HS-5 (cell line): ENCODE measurements at places on chromosomes 11 and 22.
A peak's percentile ranks its signal among the peaks of the same experiment; 100 is the strongest.

- no peak for DNase-seq
Measured at GRCh38 chr11:95364324-95365295, 133.6 kb upstream of the SESN3 start.

DNA sequence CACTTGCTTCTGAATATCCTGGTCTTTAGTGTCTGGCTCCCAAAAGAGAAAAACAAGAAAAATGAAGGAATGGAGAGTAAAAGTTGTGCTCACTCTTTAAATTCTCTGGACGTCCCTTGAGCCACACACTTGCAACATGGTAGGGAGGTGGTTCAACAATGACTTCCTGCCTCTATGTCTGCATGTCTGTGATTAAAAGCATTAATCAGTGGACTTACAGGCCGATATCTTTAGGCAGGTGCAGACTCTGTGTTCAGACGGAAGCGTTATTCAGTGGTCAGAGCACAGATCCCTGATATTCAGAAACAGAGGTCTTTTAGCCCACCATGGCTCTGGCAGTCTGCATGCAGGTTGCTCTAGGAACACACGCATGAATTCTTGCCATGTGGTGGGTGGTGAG lies 1920.0 kb upstream of the RAG2 start:
- no peak for DNase-seq

DNA sequence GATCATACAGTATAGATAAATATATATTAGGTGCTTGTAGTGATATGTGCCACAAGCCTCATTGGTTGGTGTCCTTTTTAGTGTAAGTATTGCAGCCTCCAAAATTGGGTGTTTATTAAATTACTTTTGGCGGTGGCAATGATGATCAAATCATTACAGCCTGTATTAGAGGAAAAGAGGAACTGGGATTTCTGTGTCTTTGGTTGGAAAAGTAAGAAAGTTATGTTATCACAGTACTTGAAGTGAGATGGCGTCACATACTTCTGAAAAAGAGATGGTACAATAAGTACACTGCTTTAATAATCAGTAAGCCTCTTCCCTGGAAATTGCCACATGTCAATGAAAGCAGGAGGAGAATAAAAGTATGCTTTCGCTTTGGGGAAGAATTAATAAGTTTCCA lies 523 bp upstream of the MPZL3 start:
- no peak for DNase-seq

DNA sequence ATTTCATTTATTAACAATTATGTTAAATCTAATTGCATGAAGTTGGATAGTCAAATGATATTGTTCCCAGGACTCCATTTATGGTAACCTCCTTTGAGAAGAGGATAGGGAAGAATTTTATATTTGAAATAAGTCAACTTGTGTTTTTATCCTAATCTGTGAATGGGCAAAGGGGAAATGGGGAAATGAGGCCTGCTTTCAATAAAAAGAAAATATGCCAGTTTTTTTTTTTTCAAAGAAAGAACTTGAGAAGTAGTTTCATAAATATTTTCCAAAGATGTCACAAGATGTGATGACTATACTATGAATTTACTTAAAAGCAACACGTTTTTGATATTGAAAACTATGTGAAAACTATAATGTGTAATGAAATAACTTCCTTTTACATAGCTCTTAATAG lies 201.8 kb downstream of the TMEM135 start:
- no peak for DNase-seq

DNA sequence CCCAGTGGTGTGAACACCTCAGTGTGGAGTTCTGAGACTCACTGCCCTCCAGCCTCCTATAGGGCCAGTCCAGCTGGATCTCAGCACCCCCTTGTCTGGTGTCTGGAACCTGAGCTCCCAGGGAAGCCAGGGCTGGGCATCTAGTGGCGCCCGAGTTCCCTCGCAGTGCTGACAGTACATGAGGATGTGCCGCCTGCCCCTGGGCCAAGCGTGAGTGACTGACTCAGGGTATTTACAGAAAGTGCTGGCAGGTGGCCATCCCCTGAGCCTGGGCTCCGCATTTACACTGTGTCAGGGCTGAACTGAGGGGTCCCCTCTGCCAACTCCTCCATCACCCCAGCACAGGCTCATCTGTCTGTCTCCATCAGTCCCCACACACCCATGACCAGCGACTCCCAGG lies 185.3 kb downstream of the BRD1 start:
- DNase-seq = no peak

GRCh38 chr11:104688731-104689130 lies 209.5 kb downstream of the CASP12 start:
- DNase-seq = no peak

DNA sequence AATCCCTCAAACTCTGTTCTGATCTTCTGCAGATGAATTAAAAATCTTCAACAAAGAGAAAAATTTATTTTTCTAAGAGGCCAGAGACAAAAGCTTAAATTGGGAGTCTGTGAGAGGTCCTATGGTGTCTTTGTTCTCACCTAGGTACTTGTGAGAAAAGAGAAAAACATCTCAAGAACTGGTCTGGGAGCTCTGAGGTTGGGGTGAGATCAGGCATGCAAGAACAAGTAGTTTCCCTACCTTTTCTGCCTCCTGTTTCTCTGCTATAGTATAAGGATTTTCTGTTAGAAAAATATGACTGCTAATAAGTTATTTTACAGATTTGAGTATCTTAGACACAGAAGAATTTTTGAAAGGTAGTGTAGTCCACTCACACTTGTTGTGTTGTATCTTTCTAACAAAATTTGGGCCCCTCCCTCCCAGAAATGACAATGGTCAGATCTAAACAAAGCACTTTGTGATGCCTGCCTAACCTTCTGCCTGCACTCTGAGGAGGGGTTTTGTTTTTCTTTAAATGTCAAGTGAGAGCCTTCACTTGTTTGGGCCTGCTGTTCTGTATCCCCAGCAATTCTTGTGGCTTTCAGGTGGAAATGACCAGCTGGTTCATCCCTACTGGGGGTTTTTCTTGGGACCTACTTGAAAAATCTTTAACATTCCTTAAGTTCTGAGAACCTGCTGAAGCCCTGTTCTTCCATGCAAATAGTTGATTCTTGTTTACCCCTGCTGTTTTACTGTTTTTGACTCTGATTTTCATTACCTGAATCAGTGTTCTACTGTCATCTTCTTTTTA lies 13.6 kb upstream of the OR51S1 start:
- DNase-seq = no peak

DNA sequence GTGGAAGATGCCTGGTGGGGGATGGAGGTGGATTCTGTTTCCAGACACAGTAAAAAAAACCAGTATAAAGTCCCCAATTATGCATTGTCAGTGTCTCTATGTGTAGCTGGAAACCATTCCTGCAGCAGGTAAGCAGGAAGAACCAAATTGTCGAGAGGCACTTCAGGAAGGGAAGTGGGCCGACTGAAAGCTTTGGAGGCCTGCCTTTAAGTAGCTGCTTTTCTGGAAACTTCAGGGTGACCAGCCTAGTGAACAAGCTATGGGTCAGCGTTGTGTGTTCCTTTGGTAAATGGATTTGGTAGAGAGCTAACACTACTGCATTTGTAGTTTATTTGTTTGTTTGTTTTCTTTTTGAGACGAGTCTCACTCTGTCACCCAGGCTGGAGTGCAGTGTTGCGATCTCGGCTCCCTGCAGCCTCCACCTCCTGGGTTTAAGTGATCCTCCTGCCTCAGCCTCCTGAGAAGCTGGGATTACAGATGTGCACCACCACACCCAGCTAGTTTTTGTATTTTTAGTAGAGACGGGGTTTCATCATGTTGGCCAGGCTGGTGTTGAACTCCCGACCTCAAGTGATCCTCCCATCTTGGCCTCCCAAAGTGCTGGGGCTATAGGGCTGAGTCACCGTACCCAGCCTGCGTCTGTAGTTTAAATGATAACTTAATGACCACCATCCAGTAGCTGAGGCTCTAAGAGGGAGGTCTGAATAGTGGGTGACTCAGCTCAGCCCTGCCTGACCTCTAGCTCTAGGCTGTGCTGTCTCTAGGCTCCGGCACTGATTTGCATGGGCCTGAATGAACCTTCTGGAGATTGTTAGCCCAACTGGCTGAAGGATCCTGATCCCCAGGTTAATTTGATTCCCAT lies 12.8 kb downstream of the PTPRJ start:
- DNase-seq = peak; percentile 64

DNA sequence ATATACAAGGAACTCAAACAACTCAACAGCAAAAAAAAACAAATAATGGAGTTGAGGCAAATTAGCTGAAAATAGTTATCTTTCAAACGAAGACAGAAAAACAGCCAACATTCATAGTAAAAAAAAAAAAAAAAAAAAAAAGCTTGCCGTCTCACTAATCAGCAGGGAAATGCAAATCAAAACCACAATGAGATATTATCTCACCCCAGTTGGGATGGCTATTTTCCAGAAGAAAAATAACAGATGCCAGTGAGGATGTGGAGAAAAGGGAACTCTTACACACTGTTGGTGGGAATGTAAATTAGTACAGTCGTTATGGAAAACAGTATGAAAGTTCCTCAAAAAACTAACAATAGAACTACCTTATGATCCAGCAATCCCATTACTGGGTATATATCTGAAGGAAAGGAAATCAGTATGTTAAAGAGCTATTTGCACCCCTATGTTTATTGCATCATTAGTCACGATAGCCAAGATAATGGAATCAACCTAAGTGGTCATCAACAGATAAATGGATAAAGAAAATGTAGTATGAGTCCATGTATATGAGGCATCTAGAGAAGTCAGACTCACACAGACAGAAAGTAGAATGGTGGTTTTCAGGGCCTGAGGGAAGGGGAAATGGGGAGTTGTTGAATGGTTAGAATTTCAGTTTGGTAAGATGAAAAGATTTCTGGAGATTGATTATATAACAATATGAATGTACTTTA lies 56.0 kb downstream of the USP35 start:
- no peak for DNase-seq

DNA sequence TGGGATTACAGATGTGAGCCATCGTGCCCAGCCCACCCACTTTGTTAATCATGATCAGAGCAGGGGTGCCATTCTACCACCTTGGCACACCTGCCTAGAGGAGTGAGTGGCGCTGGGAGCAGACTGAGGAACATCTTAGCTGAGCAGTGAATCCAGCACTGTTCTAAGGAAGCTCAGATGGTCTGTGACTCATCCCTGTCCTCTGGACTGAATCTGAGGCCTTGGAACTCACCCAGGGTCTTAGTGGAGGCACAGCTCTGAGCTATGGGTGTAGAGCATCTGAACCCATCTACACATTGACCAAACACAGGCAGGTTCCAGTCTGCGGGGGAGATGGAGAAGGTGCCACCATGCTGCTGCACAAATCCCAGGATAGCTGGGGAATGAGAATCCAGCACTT lies 14.9 kb downstream of the PGAP2 start:
- no peak for DNase-seq

- DNase-seq = no peak
Measured at GRCh38 chr11:63445118-63445517, 45.8 kb downstream of the PLAAT5 start.

DNA sequence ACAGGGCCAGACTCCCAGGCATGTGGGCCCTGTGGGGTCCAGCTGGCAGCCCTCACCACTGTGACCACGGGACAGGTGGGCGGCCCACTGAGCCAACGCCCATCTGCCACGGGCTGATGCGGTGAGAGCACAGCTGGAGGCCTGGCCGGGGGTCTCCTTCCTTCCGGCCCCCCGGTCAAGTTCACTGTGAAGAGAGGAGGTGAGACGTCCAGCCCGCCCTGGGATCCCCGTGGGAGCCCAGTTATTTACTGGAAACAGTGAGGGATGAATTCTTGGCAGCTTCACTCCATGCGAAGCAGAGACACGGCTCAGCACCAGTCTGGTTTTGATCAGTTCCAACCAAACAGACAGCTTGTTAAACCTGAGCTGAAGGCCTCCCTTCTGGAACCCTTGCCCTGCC lies 38.7 kb downstream of the WNT11 start:
- DNase-seq = no peak

GRCh38 chr22:24834845-24835570 lies 29.0 kb downstream of the SGSM1 start:
- DNase-seq = no peak

GRCh38 chr11:115129473-115130289 lies 374.5 kb downstream of the CADM1 start:
- DNase-seq = no peak

- no peak for DNase-seq
Measured at GRCh38 chr11:66012946-66013761, 1.3 kb downstream of the CST6 start.

GRCh38 chr22:43974028-43974545 lies 18.8 kb downstream of the SAMM50 start:
- DNase-seq = no peak

GRCh38 chr11:32529994-32530588 lies 53.5 kb upstream of the EIF3M start:
- DNase-seq = no peak

DNA sequence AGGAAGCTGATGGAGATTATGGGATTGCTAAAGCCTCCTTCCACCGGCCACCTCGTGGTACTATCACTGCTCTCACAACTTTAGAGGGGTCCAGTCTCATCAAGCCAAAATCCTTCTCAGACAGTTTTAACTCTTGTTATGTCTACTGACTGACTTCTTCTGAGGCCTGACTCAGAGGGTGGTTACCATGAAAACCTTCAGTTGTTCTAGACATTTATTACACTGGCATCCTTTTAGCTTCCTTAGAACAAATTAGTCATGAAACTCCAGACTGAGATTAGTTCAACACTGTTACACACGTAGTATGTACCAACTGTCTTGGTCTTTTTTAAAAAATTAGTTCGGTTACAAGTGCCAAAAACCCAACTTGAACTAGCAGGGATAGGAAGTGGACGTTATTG lies 7.5 kb downstream of the DIXDC1 start:
- DNase-seq = no peak

- DNase-seq = no peak
Measured at GRCh38 chr11:75505916-75506692, 19.6 kb downstream of the GDPD5 start.

DNA sequence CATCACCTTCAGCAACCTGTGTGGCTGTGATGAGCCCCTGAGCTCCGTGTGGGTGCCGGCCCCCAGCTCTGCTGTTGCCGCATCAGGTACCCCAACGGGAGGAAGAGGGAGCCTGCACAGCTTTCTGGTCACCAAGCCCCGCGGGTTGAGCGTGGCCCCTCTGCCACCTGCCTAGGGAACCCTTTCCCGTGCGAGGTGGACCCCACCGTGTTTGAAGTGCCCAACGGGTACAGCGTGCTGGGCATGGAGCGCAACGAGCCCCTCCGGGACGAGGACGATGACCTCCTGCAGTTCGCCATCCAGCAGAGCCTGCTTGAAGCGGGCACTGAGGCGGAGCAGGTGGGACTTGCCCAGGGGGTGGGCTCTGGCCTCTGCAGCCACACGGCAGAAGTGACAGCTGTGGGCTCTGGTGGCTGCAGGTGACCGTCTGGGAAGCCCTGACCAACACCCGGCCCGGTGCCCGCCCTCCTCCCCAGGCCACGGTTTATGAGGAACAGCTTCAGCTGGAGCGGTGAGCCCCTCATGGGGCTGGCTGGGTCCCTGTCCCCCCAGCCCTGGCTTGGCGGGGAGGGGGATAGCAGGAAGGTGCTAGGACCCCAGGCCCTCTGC lies 1.9 kb upstream of the SSH3 start:
- DNase-seq = no peak

DNA sequence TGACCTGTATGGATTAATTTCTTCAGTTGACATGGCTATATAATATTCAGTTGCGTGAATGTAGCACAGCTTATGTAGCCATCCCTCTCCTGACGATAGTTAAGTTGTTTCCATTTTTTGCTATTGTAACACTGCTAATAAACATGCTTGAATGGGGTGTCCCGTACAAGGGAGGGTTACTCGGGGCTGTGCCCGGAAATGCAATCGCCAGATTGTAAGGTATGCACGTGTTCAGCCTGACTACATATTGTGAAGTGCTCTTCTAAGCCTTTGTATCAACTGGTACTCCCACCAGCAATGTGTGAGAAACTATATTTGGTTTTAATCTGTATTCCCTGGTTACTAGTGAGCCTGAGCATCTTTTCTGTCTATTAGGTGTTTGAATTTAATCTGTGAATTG lies 16.1 kb downstream of the ST3GAL4 start:
- DNase-seq = no peak

GRCh38 chr11:28464252-28464867 lies 356.2 kb downstream of the METTL15 start:
- no peak for DNase-seq
